ENCODE measurements at places on chromosomes 1 and 21. TPM values are rescaled to one million over a fixed set of nuclear protein-coding genes. Genes with fewer than 3 reads are reported as not detected.

DNA sequence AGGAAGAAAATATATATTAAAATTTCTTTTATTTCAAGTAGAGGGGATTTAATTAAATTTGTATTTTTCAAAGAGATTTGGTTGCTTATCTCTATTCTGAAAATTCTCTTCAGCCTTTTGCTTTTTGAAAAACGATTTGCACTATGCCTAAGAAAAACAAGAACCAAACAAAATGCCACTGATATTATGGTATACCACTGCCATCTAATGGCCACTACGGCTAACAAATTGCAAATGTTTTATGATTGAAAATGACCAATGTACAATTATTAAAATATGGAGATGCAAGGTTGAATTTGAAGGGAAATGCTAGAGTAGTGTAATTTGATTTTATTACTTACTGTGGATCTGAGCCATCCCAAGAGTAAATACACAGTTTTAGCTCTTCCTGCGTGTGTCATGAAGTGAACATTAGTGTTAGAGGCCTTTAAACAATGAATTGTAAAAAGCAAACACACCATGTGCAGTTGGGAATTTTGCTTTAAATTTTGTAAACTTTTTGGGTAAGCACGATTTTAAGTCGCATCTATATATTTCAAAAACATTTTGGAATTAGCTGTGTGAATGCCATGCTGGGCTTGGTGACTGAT is 137.4 kb upstream of the USP25 start:
- DNase-seq = no peak

- no peak for DNase-seq
Observed at GRCh38 chr1:246245541-246245940, 261.5 kb downstream of the SMYD3 start.

DNA sequence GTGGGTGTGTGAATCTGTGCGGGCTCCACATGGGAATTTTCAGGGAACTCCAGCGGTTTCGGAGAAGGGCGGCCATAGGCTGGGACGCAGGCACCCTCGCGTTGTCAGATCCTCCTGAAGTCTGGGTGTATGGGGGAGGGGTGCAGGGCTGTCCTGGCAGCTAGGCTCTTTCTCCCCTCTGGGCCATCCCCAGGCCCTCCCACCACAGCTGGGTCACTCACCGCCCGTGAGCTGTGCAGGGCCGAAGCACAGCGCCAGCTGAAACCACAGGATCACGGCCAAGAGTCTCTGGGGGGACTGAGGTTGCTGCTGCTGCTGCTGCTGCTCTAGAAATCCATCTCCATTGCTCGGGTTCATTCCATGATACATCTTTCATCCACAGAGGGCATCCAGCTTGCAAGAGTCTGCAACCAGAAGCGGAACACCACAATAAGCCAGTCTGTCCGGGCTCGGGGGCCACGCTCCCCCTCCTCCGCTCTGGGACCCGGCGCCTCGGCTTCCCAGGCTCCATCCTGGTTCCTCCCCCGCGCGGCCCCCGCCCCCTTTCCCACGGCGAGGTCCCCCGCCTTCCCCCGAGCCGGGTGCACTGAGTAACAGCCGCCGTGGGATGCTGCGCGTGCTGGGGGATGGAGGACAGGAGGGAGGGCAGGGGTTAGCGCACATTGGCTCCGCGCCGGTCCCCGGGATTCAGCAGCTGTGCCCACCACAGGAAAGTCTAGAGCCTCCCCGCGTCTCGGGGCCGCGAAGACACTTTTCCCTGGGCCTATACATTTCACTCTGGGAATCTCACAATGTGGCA is 720 bp downstream of the SUSD4 start:
- peak; percentile 49 for DNase-seq

DNA sequence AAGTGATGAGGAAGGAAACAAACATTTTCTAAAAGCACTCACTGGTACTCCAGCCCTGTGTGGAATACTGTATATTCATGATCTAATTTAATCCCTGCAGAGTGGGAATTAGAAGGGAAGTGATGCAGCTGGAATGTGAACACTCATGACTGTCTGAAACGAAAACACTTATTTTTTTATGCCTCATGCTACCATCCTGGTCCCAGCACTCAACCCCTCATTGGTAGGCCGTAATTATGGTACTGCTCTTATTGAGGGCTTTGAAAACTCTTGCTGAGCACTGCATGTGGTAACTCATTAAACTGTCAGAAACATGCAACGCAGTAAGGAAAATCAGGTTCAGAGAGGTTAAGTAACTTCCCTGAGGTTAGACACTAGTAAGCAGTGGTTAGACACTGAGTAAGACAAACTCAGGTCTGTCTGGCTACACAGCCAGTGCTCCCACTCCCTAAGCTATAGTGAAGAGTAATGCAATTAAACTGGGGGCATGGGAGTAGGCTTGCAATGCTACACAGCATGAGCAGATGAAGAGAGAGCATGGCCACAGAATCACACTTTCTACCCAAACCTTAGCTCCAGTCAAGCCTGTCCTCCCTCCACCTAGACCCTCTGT is 17.3 kb upstream of the TNFSF4 start:
- DNase-seq = no peak

Gene REN
- not detected for total RNA-seq

Gene KRTAP6-3
- not detected for total RNA-seq

DNA sequence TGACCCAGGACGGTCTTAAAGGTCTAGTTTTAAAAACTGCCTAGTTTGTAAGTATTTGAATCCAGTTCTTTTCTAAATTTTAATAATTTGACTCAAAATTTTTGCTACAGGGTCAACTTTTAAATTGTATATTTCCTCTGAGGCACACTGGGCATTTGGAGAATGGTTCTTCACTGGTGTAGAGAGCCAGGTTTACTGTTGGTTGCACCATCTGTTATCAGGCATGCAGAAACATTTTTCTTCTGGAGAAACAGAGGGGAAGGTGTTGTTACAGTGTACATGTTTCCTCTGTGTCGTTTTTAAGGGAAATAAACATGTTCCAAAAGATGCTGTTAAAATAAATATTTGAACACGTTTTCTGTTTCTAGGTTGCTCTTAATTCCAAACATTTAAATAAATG is 39.0 kb upstream of the RWDD3 start:
- DNase-seq = no peak

DNA sequence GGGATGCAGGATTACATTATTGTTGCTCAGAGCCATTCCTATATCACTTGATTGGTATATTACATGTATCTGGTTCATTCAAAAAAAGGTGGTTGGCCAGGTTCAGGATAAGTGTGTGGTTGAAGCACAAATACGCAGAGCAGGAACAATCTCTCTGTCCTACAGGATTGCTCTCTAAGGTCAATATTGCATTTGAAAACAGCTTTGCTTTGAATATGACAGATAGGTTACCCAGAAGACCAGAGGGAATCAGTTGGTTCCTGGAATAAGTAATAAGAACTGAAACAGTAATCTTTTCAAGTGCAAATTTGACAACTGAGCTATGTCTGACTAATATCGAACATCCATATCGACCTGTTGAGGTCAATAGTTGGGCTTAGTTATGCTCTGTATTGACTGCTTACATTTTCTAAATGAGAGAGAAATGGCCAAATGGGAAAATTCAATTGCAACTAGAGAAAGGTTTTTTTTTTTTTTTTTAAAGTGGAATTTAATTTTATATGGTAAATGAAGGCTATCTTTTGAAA is 176.8 kb downstream of the ATP6V1G3 start:
- DNase-seq = no peak

Gene FMOD
- total RNA-seq = 33.3 TPM

- no peak for DNase-seq
Observed at GRCh38 chr1:199546323-199546722, 481.2 kb upstream of the NR5A2 start.

Gene CLEC20A
- total RNA-seq = not detected

Gene DNAJB4
- 78.6 TPM for total RNA-seq

Gene ANKRD45
- not detected for total RNA-seq

- no peak for DNase-seq
Observed at GRCh38 chr1:9881838-9882249, 28.2 kb downstream of the CTNNBIP1 start.

GRCh38 chr1:27719286-27720251 is 6.2 kb upstream of the FAM76A start:
- no peak for DNase-seq
